Calu3 (cell line): ENCODE measurements at places on chromosomes 1 and 21.

GRCh38 chr1:229383961-229384360 is 41.1 kb upstream of the CCSAP start:
- no peak for DNase-seq
- H3K4me1 ChIP-seq: peaks cover 2% of the 10 kb centered on the region
- H3K27ac ChIP-seq: no peak overlapping the region
- H3K36me3 ChIP-seq: no peaks in the 10 kb centered on the region
- no peak overlapping the region for H3K4me3 ChIP-seq
- H3K27me3 ChIP-seq: peaks cover 35% of the 10 kb centered on the region

GRCh38 chr1:243598433-243598832 is 251.6 kb downstream of the AKT3 start:
- no peaks in the 10 kb centered on the region for H3K27me3 ChIP-seq
- H3K4me3 ChIP-seq: no peak overlapping the region
- H3K27ac ChIP-seq: no peak overlapping the region
- DNase-seq: no peak

- H3K4me1 ChIP-seq: peaks cover 7% of the 10 kb centered on the region
- no peak overlapping the region for H3K27ac ChIP-seq
- no peak overlapping the region for H3K4me3 ChIP-seq
- H3K36me3 ChIP-seq: no peaks in the 10 kb centered on the region
- no peaks in the 10 kb centered on the region for H3K27me3 ChIP-seq
Observed at GRCh38 chr1:54929700-54930099, 42.7 kb upstream of the DHCR24 start.

- H3K4me1 ChIP-seq: peaks cover 16% of the 10 kb centered on the region
- H3K27ac ChIP-seq: no peak overlapping the region
- no peak overlapping the region for H3K4me3 ChIP-seq
- no peaks in the 10 kb centered on the region for H3K36me3 ChIP-seq
- no peak for DNase-seq
Observed at GRCh38 chr21:31335957-31336738, 7.9 kb downstream of the TIAM1 start.

GRCh38 chr1:219790834-219791615 is 137.3 kb downstream of the SLC30A10 start:
- H3K4me3 ChIP-seq: no peak overlapping the region
- H3K27me3 ChIP-seq: peaks cover 18% of the 10 kb centered on the region
- DNase-seq: no peak
- H3K36me3 ChIP-seq: no peaks in the 10 kb centered on the region
- peaks cover 12% of the 10 kb centered on the region for H3K4me1 ChIP-seq
- no peak overlapping the region for H3K27ac ChIP-seq
